ENCODE measurements at places on chromosomes 7 and 10. TPM values are rescaled to one million over a fixed set of nuclear protein-coding genes. Genes with fewer than 3 reads are reported as not detected.

DNA sequence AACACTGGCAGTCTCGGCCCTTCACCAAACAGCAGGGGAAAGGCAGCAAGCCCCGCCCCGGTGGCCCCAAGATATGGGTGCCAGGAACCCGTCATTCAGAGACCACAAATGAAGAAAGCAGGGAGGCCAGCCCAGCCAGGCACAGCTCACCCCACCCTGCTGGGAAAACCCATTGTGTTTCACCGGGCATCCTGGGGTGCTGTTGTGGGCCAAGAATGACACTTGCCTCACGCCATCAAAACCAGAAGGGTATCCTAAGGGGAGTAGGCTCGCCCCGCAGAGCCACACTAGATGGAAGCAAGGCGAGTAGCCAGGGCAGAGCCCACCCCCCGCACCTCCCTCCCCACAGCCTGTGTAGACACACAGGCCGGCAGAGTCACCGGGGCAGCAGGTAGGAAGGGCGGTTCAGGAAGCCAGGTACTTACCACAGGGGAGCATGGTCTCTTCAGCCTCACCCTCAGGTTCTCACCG, 72.5 kb upstream of the KCNMA1 start:
- DNase-seq, result peak; percentile 81

- no peak for DNase-seq
Observed at GRCh38 chr7:4078580-4078979, 603.5 kb upstream of the FOXK1 start.

GRCh38 chr10:96831867-96832720, at the start of gene LCOR:
Gene LCOR, plus strand, starts transcription at chr10:96832298. Its CDS starts 116,760 bp downstream, at chr10:96949058.
- peak; percentile 95 for DNase-seq

GRCh38 chr10:101693978-101694673, 844 bp downstream of the FBXW4 start:
- DNase-seq, result peak; percentile 90

Gene ZYX
- 271 TPM for total RNA-seq

Gene ATOH7
- not detected for total RNA-seq

DNA sequence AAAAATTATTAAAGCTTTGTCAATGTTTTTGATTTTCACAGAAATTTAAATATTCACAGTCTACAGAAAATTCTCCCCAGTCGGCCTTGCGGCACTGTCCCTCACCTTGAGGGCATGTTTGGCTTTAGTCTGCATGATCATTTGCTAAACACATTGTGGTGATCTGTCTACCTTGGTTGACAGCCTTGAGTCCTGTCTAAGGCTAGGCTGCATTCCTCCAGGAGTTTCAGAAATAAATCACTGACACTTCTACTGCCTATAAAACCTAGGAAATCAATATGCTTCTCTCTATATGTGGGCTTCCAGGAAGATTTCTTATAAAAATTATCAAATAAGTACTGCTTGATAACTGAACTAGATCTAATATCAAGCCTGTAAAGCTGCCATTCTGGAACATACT, 430.7 kb upstream of the GRM3 start:
- no peak for DNase-seq

DNA sequence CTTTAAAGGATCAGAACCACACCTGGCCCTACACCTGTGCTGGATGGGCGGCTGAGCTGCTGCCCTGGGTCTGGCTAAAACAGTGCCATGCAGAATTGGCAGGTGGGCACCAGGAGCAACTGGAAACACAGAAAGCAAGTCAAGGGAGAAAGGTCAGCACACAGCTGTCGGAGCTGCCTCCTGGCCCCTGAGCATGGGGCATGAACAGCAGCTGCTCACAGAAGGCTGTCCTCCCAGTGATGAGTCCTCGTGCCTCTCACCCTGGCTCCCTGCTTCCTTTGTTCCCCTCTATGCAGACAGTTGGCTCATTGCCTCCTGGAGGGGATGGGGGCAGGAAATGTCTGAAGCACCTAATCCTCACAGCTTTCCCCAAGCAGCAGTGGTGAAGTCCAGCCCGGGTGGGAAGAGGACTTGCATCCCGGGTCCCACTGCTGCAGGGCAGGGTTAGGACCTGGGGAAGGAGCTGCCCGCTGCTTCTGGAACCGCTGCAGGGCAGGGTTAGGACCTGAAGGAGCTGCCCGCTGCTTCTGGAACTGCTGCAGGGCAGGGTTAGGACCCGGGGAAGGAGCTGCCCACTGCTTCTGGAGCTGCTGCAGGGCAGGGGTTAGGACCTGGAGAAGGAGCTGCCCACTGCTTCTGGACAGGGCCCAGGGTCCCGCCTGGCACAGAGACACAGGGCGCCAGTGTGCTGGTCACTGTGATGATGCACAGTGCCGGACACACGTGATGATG, 37.3 kb downstream of the VIPR2 start:
- no peak for DNase-seq

Gene GDF2
- not detected for total RNA-seq

- DNase-seq, result no peak
Observed at GRCh38 chr10:51206500-51206899, 132.2 kb downstream of the PRKG1 start.

Gene MYOZ1
- total RNA-seq, result 0.58 TPM

- no peak for DNase-seq
Observed at GRCh38 chr7:123773481-123773880, 24.7 kb upstream of the WASL start.

Gene TMEM139
- 3.7 TPM for total RNA-seq

Gene NACAD
- total RNA-seq, result 6.2 TPM

Gene AASS
- total RNA-seq, result 24.7 TPM

GRCh38 chr7:98399462-98399861, 1.4 kb downstream of the BAIAP2L1 start:
- no peak for DNase-seq

DNA sequence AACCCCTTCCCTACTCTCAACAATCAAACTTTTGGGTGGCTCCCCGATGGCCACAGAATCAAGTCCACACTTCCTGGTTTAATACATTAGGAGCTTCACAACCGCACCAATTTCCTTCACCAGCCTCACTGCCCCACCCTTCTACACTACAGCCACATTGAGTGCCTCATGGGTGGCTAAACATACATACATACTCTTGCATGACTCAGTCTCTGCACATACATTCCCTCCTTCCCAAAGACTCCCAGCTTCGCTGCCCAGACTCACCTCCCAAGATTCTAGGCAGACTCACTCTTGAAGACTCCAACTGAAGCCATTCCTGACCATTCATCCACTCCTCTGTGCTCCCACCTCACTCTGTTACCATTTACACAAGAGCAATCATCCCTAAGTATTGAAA, 15.9 kb downstream of the VPS41 start:
- no peak for DNase-seq

DNA sequence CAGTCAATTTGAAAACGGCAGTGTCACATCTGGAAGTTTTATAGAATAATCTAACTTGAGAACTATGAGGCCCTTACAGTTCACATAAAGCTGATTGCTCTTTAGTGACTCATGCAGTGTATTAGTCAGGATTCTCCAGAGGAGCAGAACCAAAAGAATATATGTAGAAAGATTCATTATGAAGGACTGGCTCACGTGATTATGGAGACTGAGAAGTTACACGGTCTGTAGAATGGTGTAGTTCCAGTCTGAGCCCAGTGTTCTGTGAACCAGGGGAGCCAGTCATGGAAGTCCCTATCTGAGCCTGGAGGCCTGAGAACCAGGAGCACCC, 21.5 kb downstream of the RBM33 start:
- DNase-seq, result no peak

DNA sequence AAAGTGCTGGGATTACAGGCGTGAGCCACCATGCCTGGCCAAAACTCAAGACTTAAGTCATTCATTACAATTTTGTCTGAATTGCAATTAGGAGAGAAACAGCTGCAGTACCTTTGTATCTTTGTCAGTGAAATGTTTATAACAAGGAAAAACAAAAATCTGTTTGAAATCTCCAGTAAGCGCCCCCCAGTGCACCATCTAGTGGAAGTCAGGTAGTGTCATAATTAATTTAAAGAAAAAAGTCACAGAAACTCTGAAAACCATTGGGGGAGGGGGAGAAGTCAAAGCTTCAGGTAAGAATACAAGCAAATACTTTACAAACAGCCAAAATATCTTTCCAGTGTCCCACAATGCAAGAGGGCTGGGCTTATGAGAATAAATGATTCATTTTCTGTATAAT, 2.8 kb downstream of the MPP7 start:
- no peak for DNase-seq

Gene ZNF511
- 32.9 TPM for total RNA-seq

- DNase-seq, result no peak
Observed at GRCh38 chr7:134315679-134316538, 821 bp downstream of the SLC35B4 start.

- no peak for DNase-seq
Observed at GRCh38 chr7:43844257-43844656, 25.1 kb downstream of the MRPS24 start.

DNA sequence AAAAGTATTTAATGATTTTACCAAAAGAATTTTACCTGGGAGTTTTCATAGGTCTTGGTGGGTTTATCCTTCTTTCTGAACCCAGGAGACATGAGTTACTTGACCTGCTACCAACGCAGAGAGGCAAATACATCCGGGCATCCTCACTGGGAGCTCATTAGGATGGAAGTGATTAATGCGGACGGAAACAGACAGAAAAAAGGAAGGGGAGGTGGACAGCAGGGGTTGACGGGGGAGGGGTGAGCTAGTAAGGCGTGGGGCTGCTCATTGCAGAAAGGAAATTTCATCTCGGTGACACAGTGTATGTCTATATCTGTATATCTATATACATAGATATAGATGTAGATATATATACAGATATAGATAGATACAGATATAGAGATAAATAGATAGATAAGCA, 408.2 kb upstream of the ADARB2 start:
- DNase-seq, result no peak

DNA sequence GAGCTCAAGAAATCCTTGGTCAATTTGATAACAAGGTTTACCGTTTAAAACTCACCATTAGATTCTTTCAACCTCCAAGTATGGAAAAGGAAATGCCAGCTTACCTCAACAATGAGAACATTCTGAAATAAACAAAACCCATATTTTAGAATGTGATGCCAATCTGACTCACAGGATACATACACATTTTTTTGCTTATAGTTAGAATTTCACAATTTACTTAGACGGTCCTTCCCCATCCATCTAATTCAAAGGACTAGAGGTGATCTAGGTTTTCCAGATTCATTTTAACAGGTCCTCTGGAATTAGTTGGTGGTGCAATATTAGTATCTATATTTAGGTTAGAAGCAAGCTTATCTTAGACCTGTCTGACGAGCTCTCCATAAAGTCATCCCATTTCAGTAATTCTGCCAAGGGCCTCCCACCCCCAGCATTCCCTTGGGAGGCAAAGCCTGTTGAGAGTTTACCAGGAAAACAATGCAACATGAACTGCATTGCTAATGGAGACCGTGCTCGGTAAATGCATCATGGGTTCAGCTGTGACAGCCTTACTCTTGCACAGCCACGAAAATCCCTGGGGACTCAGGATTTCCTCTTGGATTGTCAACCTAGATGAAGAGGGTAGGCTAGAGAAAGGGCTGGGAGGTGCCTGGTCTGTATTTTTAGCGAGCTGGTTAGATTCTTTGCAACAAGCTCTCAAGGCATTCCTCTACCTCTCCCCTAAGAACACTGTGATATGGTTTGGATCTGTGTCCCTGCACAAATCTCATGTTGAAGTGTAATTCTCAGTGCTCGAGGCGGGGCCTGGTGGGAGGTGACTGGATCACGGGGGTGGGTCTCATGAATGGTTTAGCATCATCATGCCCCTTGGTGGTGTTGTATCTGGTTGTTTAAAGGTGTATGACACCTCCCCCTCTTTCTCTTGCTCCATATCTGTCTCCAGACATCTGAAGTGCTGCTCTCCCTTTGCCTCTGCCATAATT, 93.8 kb downstream of the PRTFDC1 start:
- no peak for DNase-seq

DNA sequence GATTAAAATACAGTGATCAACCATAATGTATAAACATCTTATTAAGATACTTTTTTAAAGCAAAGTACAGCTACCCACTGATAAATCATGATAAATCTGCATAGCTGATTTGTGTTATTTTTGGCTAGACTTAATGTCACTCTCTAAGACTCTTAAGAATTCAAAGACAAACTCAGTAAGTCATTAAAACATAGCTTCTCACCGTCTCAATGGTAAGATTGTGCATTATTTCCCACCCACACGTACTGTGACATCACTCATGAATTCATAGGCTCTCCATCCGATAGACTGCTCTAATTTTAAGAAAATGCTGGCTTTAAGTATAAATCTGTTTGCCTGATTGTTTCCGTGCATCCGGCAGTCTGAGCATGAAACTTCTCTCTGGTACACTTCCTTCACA, 266.1 kb downstream of the GLI3 start:
- no peak for DNase-seq

All from mesenteric fat pad (tissue), 1 donor.